ENCODE measurements at places on chromosomes 2 and 18.

GRCh38 chr18:73615506-73615905 lies 532.1 kb downstream of the FBXO15 start:
- no peak for DNase-seq

GRCh38 chr2:63424329-63425078 lies 163.8 kb downstream of the WDPCP start:
- no peak for DNase-seq

- DNase-seq = no peak
Measured at GRCh38 chr2:2324119-2324518, 7.0 kb downstream of the MYT1L start.

- DNase-seq = peak; percentile 8
Measured at GRCh38 chr2:231800493-231801091, 14.3 kb downstream of the COPS7B start.

GRCh38 chr2:79122676-79123075 lies 2.4 kb downstream of the REG1A start:
- DNase-seq = no peak

DNA sequence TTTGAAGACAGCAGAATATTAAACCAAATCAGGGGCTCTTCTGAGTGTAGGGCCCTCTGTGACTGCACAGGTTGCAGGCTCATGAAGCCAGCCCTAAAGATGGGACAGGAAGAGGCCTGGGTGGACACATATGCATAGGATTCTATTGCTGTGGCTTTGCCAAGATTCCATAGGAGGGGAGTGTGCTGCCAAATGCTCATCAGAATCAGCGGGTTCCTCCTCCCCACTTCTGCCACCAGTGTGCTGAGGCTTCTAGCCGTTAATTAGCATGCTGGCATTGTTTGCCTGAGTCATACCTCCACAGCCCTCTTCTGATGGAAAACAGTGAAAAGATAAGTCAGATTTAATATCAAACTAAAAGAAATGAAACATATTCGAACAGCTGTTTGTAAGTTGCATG lies 103.9 kb upstream of the TMEFF2 start:
- no peak for DNase-seq

DNA sequence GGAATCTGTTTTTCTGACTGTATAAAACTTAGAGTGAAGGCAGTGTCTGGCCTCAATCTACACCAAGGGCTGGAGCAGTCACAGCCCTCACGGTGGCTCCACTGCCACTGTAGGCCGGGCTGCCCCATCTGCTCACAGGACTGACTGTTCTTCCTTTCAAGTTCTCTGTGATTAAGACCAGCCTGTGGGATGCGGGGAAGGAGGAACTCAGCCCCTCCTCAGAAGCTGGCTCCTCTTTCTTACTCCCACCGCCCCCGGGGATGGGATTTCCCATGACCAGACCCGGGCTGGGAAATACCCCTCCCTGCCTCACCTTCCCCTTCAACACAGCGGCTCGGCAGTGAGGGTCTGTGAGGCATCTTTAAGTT lies 106.0 kb downstream of the COPS8 start:
- no peak for DNase-seq

DNA sequence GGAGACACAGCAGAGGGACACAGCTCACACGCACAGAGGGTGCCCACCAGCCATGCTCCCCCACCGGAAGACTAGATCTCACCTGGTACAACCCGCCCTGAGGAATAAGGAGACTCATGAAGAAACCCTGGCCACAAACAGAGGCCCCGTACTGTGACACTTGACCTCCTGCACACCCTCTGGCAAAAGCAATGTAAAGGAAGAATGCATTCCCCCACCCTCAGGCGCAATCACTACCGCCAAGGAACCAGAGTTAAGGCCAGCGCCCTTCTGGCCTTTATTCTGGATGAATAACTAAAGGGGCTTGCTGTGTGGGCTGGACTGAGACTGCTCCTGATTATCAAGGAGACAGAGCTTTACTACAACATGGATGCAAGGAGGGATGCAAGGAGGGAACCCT lies 509.2 kb upstream of the SPHKAP start:
- no peak for DNase-seq

DNA sequence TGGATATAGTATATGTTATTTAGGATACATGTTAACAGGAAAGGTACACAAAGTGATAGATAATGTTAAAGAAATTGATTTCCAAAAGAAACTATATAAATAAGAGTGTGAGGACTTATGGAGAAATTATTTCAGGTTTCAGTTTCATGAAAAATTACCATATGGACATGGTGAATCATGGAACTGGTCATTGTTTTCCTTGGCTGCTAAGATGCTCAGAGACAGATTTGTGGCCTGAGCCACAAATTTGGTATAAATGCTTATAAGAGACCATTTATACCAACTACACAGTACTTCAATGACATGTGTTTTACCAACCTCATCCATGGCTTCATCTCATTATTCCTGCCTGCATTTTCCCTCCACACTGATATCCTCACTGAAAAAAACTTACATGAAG lies 188.1 kb downstream of the FMNL2 start:
- DNase-seq = no peak

- no peak for DNase-seq
Measured at GRCh38 chr2:34123996-34124785, 525.1 kb upstream of the FAM98A start.

- no peak for DNase-seq
Measured at GRCh38 chr2:171553236-171553635, 31.0 kb downstream of the CYBRD1 start.

DNA sequence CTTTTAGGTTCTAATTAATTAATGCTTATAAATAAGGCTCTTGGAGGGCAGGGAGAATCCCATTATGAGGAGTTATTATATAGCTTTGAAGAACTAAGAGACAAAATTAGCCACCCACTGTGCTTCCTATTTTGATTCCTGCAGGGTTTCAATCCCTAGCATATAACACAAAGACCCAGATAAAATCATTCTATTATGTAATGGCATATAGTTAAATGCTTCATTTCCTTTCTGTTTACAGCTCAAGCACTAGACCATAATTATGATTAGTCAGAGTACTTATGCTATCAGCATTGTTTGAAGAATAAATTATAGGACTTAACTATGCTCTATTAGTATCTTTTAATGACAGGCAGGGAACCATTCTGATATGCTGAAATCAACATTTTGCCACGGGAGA lies 9.1 kb downstream of the GPR155 start:
- no peak for DNase-seq

DNA sequence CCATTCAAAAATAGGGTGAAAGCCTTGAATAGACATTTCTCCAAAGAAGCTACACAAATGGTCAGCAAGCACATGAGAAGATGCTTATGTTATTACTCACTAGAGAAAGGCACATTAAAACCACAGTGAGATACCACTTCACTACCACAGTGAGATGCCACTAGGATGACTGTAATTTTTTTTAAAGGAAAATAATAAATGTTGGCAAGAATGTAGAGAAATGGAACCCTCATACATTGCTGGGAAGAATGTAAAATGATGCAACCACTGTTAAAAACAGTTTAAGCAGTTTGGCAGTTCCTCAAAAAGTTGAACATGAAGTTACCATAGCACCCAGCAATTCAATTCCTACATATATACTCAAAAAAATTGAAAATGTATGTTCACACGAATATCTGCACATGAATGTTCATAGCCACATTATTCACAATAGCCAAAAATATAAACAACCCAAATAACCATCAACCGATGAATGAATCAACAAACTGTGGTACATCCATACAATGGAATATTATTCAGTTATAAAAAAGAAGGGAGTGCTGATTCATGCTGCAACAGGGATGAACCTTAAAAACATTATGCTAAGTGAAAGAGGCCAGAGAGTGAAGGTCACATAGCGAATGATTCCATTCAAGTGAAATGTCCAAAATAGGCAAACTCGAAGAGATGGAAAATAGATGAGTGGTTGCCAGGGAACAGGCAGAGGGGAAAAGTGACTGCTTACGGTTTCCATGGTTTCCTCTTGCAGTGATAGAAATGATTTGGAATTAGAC lies 156.2 kb upstream of the NDUFV2 start:
- DNase-seq = no peak

All from stimulated activated CD4-positive, alpha-beta T cell treated with anti-CD3 and anti-CD28 coated beads, Interleukin-15, amount 100 ng/mL, for 1 hour (primary cell).